Fibroblast of upper back skin (primary cell): ENCODE measurements at places on chromosomes 11 and 22.

DNA sequence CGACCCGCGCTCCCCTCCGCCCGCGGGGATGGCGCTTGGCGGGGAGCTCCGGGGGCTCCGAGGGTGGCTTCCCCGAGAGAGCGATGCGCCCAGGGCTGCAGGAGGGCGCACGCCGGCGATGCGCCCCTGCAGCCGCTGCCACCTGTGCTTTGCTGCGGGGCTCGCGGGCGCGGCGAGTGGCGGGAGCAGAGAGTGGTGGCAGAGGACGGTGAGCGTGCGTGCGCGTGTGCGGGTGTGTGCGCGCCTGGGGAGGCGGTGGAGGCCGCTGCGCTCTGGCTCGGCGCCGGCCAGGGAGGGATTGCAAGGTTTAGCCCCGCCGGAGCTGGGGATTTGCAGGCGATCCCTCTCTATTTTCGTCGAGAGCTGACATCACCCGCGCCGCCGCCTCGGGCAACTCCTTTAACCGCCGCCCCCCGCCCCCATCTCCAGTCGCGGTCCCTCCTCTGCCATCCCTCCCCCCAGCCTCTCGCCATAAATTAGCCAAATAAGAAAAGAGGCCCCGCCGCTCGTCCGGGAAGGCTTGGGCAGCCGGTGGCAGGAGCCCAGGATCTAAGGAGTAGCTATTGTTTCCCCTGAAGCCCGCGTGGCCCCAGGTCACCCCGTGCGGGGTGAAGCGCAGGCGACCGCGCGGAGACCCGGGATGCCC is at the start of gene SLC1A2:
SLC1A2 (minus strand) TSS at position 375 of the 646 bp plus-strand sequence. CDS start 592 bp downstream, outside the sequence.
- peak; percentile 48 for DNase-seq

- no peak for DNase-seq
Observed at GRCh38 chr22:38649841-38650522, 6.2 kb downstream of the FAM227A start.

- DNase-seq, result no peak
Observed at GRCh38 chr11:76560219-76560618, 110.3 kb downstream of the LRRC32 start.

GRCh38 chr22:23684026-23684425 is 6.8 kb upstream of the RGL4 start:
- DNase-seq, result no peak

DNA sequence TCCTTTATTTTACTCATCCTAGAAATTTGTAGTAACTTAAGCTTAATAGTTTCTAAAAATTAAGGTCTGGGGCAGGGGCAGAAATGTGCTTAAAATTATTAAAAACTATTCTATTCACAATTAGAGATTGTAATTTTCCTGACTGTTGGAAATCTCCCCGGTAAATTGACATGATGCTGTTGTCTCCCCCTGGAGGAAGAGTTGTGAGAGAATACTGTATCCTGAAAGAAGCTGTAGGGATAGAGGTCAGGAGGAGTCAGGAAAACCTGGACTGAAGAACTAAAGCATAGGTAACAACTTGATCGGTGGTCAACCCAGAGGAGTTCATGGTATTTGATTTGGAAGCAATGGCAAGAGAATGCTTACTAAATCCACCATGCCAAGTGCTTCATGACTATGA is 16.2 kb upstream of the ESAM start:
- no peak for DNase-seq

- peak; percentile 57 for DNase-seq
Observed at GRCh38 chr11:106785913-106786650, 232.2 kb downstream of the GUCY1A2 start.

DNA sequence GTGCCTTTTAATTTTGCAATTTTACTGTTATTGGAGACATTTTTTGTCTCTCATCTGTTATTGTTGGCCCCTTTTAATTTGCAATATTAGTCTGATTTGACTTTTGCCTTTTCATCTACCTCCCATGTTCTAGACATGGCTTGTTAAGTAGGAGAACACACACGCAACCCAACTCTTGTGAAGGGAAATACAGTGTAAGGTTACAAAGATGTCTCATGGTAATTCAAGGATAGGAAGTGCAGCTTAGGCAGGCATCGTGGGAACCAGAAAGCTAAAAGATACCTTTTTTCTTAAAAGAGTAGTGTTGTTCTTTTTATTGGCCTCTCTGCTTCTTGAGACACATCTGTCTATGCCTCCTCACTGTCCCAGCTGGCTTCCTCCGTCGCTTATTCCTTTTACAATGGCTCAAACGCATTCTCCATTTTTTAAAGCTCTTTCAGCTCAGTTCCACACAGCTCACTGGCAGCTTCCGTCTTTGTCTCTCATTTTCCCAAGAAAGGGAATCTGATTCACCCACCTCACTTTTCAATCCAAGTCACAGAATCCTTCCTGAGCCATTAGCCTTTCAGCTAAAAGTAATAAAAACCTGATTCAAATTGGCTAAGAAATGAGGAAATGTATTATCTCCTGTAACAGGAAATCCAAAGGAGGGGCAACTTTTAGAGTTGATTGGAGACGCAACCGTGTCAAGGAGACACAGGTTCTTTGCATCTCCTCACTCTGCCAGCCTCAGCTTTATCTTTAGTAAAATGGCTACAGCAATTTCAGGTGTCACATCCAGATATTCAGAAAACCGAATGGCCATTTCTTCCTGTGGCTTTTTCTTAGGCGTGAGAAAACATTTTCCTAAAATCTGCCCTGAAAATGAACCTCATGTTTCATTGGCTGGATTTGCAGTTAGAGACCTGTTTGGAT is 57.2 kb downstream of the SIK2 start:
- no peak for DNase-seq

DNA sequence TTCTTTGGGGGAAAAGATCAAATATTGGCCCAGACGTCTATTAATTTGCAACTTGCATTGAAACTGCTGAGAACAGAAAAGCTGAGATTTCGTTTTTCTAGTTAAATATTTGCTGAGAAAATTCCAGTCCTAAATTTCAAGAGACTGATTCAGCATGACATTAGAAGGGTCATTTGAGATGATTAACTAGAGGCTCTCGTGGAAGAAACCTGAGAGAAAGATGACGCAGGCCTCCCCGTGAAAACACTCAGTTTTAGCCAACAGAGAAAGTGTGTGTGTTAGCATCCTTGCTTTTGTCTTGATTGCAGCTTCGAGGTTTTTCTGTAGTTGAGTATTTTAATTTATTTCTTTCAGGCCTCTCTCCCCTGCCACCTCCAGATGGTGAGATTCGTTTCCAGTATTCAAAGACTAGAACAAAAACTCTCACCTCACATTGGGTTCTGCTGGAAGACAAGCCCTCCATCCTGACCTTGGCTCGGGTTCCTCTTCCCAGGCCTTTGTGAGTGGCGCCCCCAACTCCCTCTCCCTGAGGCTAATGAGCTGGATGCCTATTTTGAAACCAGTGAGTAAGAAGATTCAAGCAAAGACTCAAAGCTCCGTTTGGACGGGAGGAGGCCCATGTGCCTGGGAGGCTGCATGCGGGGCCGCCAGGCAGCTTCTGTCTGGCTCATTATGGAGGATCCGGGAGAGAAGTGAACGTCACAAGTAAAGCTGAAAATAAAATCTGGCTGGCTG is 52.4 kb downstream of the CELSR1 start:
- DNase-seq, result peak; percentile 30

DNA sequence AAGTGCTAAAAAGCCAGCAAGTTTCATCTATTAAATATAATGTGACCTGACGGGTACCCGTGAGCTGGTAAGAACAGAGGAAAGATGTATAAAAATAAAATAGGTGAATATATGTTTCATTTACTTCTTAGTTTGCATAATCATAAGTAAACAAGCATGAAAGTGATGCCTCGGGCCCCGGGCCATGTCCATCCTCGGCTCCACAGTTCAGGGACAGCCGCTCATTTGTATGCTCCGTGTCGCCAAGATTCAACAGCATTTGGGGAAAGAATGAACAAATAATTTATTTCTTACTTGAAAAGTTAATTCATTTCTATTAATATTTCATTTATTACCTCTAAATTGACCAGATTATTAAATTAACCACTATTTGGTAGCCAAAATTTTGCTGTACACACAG is 251.8 kb downstream of the NTM start:
- DNase-seq, result no peak
